ENCODE measurements at places on chromosomes 2 and 18.

- no peak for DNase-seq
Observed at GRCh38 chr2:28658369-28658768, 93.3 kb upstream of the PPP1CB start.

- no peak for DNase-seq
Observed at GRCh38 chr2:7023542-7023941, 106.3 kb downstream of the RNF144A start.

GRCh38 chr2:54041135-54041534 is 70.3 kb upstream of the PSME4 start:
- no peak for DNase-seq

DNA sequence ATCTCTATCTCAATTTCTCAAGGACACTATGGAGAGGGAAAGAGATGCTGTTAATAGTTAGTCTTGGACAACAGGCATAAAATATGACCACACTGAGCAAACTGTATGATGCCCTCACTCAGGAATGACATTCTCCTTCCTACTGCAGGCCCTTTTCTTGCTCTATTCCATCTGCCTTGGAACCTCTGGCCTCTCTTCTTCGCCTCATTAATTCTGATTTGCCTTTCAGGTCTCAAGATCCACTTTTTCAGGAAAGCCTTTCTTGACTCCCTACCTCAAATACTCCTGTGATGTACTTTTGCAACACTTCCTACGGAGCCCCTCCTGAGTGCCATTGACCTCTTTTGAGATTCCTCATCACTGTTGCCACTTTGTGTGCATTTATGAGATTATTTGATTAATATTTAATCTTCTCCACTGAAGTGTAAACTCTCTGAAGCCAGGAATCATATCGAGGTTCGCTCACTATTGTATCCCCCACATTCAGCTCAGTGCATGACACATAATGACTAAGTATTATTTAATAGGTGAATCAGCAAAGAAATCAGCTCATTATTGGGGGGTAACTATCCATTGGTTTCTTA is 21.3 kb upstream of the SPP2 start:
- no peak for DNase-seq

GRCh38 chr2:28407131-28407975 is 14.7 kb downstream of the FOSL2 start:
- no peak for DNase-seq

GRCh38 chr2:27033253-27033852 is 588 bp downstream of the TMEM214 start:
- DNase-seq = no peak

- no peak for DNase-seq
Observed at GRCh38 chr18:63262369-63263335, 56.9 kb downstream of the BCL2 start.

GRCh38 chr2:70143314-70144150 is 47.3 kb downstream of the C2orf42 start:
- no peak for DNase-seq

DNA sequence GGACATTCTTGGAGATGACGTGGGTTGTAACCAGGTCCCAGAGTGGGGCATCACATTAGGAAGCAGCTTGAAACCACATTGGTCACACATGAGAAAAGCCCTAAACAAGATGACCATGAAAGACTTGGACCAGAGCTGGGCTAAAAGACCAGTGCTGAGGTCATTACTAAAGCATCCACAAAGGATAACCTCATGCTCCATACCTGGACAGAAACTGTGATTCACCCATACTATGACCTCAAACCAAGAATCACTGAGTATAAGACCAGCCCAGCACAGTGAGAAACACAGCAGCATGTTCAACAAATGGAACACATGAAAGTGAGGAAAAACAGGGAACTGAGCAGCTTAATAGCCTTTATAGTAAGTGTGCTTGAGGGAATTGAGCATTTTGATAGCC is 635.5 kb upstream of the NETO1 start:
- no peak for DNase-seq

GRCh38 chr2:182499706-182500470 is 73.1 kb upstream of the PDE1A start:
- DNase-seq = no peak

- no peak for DNase-seq
Observed at GRCh38 chr2:104249629-104250028, 604.3 kb upstream of the POU3F3 start.

DNA sequence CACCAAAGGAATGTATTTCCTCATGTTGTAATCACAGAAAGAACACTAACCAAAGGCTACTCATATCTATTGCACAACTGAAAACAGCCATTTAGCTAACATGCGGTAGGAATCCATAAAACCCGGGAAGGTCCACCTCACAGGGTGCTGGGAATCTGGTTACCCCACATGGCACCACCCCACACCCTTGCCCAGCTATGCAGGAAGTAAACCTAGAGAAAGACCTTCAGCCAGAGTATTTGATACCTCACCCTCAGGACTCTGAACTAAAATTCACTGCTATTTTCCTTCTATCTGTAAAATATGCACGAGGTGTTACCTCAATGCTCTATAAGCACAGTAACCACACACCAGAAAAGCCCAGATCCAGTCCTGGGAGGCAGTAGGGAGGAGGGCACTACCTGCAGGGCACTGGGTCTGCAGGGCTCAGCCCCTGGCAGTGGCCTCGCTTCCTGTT is 45.8 kb downstream of the PTPN2 start:
- no peak for DNase-seq

DNA sequence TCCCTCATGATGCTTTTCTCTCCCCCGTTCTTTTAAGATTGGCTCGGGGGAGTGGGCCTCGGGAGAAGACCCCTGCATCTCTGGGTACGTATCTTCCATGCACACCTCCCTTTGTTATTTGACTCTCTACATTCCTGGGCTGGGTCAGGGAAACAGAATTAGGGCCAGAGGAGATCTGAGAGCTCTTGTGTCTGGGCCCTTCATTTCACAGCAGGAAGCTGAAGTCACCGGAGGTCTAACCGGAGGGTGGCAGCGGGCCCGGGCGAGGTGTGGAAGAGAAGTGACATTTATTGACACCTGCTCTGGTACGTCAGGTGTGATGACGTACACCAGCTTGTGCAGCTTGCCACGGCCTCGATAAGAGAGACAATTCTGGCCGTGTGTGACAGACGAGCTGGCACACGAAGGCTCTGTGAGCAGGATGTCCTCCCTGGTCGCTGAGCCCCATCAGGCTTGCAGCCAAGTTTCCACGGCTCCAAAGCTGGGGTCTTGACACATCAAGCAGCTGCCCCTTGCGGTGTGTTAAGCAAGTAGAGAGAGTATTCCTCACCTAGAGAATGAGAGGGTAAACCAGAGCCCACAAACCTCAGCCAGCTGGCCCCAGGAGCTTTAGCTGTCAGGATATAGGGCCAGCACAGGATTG is 30.4 kb downstream of the TOGARAM2 start:
- DNase-seq = no peak

- DNase-seq = no peak
Observed at GRCh38 chr2:161228511-161229240, 68.4 kb downstream of the TANK start.

DNA sequence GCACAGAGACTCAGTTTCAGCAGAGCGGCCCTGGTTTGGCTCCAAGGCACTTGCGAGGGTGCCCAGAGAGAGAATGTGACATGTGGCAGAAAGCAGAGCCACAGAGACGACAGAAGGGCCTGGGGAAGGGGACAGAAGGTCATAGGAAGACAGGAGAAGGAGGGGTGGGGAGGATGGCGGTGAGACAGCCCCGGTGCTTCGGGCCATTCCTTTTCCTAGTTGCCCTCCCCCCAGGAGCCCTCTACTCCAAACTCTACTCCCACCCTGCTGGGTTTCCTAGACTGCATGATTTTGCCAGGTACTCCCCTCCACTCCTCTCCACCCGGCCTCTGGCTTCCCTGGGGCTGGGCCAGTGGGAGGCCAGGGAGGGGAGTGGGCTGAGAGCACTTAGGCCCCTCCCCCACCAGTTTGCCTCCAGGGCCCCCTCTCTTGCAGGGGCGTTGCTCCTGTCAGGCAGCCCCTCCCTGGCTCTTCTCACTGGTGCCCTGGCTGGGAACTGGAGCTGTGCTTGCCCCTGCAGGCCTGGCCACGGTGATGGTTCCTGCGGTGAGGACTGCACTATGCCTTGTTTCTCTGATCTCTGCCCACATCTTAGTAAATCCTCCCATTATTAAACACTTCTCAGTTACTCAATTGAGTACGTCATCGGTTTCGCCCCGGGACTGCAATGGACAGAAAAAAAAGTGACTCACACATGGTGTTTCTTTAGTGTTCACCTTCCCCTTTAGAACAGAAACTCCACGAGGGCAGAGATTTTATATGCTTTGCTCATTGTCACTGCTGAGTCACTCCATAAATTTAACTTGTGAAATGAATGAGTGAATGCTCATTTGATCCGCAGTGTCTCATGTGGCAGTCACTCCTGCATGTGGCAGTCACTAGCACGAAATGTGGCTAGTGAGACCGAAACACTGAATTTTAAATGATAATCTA is 58.7 kb upstream of the SP3 start:
- DNase-seq = no peak

DNA sequence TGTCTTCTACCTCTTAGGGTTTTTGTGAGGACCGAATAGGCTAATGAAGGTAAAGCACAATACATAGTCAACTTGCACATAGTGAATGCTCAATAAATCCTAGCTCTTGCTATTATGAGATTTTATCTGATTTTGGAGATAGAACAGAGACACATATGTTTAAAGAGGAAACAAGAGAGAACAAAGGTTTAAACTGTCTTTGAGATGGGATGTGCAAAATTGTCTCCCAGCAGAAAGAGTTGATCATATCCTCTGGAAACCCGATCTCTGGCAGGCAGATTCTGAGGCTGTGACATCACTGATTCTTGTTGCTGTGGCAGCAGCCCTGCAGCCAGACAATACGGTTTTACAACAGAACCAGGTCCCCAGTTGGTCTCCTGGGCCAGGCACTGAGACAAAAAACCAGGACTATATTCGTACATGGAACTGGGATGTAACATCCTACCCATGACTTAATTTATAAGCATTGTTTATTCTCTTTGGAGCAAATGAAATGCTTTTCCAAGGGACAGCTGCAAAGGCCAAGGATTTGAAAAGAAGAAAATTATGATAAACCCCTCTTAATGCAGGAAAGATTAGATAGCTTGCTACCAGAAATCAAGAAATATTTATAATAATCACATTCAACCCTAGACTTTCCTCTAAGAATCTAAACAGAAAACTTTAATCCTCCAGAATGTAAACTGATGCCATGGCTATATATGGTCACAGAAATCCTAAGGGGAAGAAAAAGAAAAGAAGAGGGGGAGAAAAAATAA is 80.2 kb downstream of the SLC8A1 start:
- no peak for DNase-seq

DNA sequence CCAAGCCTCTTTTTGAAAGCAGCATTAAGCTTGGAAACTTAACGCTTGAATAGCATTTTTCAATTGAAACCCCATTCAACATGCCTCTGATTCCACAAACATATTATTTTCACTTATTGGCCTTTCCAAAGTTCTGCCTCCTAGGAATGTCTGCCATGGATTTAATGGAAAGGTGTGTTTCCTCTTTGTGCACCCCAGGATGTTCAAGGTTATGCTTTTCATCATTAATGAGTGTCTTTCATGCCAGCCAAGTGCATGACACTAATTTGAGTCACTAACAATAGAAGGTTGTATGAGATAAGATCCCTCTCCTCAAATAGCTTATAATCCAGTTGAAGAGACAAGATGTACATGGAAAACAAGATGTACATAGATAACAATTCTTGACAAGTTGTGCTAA is 84.7 kb downstream of the ALPK2 start:
- no peak for DNase-seq

DNA sequence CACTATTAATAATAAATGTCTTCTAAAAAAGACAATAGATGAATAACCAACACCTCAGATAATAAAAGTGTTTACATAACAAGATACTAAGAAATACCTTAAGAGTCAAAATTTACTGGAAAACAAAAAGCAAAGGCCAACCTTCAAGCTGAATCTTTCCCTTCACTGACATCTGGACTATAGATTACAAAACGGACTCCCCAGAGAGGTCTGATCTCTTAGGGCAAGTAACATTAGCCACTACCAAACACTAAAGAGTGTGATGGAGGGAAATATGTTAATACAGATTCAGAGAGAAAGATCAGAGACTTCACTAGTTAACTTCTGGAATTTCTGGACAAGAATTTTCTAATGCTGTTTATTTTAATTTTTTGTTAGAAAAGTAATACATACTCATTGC is 13.9 kb downstream of the CLASP1 start:
- no peak for DNase-seq

DNA sequence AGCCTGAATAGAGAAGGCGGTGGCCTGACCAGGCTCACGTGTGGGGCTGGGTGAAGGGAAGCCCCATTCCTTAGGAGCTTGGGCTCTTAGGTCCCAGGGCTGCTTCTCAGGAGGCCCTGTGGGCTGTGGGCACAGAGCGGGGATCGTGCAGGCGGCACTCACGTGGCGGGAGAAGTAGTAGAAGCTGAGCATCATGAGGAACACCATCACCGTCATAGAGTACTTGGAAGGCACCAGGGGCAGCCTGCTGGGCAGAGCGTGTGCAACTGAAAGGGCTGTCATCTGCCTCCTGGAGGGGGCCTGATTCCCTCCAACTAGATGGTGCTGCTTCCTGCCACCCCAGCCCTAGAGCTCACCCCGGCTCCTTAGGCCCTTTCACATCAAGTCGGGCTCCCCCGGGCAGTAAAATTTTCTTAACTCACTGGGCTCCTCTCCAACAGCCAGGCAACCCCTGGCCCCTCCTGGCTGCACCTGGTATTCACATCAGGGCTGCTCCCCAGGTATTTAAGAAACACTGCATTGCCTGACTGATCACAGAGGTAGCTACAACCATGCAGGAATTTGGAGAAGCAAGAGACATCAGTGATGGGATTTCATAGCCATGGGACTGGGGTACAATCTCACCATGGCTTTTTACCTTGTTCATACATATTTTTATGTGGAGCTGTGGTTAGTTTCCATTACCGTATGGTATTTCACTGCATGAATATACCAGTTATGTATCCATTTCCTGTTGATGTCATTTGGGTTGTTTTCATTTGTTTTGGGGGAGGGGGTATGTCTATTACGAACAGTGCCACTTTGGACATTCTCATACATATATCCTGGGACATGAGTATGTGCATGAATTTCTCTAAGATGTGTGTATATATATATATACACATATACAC is 32.9 kb downstream of the CENPO start:
- DNase-seq = no peak
